ENCODE measurements at places on chromosomes 5 and 9.

DNA sequence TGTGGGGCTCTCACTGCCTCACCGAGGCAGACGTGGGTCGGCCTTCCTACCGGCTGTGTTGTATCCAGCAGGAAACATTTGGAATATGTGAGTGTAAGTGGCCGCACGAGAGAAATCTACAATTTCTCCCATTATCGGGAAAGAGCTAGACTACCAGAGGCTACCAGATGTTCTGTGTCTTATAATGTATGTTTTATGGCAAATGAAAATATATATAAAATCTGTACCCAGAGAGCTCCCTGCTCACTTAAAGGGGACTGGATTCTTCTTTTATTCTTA is 69.5 kb upstream of the PITX1 start:
- DNase-seq = no peak

DNA sequence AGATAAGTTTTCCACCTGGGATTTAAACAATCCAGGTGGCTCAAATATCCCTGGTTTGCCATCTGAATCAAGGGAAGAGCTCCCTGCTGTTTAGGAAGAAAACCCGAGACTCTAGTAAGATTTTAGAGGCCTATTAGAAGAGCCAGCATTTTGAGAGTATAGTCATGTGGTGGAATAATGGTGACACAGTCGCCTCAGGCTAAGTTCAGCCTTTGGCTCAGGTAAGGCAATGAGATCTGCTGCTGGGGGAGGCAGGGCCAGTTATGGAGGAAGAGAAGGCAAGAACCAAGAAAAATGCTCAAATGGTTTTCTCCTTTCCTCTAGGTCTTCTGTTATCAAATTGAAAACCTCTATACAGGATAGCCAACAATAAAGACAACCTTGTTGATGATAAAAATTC is 16.2 kb downstream of the RAD1 start:
- DNase-seq = no peak

- no peak for DNase-seq
These were observed 590.9 kb upstream of the ZNF608 start for GRCh38 chr5:125337294-125337693.

- peak; percentile 64 for DNase-seq
These were observed 30.4 kb upstream of the NDFIP1 start for GRCh38 chr5:142078221-142078620.

DNA sequence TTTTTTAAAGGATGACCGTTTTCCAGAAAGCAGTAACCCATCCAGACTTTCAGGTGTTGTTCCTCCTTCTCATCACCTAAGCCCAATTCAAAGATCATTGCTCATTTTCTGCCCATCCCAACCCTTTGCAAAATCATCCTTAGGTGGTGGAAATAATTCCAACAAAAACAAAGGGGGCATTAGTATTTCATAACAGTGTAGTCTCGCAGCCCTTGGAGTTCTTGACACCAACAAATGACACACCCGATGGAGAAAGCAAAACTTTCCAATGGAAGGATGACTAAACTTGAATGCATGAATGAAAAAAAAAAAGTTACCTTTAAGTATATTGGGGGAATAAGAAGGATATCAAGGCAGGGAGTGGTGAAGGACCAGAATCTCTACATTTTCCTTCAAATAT is 117.0 kb downstream of the PAPPA start:
- DNase-seq = no peak

GRCh38 chr9:130018265-130018664 is 24.7 kb downstream of the FNBP1 start:
- DNase-seq = no peak

DNA sequence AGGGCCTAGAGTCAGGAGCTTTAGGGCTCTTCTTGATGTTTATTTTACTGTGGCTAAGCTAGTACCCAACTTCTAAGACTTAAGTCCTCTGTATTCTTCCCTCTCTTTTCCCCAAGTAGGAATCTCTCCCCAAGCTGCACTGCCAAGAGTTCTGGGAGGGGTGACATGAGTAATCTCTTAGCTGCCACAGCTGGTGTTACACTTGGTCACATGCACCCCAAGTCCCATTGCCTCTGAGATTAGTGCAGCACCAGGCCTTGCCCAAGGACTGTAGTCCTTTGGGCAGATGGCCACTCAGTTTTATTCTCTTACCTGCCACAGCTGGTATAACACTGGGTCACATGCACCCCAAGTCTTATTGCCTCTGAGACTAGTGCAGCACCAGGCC is 114.7 kb upstream of the RIOK2 start:
- no peak for DNase-seq

DNA sequence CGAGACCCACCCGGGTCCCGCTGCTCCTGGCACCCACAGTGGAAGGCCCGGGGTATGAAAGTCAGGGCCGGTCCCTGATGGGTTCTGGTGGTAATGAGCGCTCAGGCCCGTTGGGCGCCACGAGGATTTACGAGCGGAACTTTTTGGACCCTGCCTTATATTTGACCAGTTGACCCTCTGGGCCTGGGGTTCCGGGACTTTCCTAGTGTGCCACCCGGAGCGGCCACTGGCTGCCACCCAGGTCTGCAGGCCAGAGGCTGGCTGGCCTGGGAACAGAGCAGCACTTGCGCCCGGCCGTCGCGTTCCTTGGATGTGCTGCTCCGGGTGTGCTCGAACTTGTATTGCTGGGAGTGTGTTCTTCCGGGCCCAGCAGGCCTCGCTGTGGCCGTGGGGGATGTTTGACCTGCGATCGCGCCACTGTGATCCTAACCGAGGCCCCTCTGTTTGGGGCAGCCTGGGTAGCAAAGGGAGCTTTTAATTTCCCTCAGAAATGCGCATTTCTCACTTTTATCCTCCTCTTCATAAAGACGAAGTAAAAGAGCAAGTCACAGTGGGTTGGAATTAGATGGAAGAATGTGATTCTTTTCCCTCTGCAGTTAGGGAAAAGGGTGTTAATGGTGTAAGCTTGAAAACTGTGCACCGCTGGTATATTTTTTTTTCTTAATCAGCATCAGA is 1.2 kb downstream of the F2RL1 start:
- DNase-seq = no peak

GRCh38 chr5:72604111-72604797 is 97.0 kb upstream of the ZNF366 start:
- no peak for DNase-seq

DNA sequence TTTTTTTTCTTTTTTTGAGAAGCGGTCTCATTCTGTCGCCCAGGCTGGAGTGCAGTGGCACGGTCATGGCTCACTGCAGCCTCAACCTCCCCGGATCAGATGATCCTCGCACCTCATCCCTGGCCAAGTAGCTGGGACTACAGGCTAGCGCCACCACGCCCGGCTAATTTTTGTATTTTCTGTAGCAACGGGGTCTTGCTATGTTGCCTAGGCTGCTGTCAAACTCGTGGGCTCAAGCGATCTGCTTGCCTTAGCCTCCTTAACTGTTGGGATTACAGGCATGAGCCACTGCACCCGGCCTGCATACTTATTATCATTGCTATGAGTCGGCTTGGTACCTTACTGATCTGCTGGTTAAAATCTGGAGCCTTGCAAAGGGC is 790 bp upstream of the IARS1 start:
- no peak for DNase-seq

DNA sequence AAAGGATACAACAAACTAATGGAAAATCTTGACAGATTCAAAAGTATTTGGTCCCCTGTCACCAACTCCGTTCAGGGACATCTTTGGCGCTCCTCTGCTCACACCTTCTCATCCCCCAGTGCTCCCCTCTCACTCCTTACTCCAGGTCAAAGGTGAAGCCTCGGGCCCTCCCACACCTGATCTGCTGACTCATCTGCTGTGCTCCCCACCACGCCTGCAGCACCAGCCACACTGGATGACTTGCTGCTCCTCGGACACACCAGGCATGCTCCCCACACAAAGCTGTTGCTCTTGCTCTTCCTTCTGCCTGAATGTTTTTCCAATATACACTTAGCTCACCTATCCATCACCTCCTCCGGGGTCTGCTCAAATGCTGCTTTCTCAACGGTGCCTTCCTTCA is 123.4 kb downstream of the ESM1 start:
- no peak for DNase-seq

GRCh38 chr5:126778675-126779403 is 1.9 kb downstream of the LMNB1 start:
- no peak for DNase-seq
